SJSA1 (cell line): ENCODE measurements at places on chromosomes 6 and 20. TPM values are rescaled to one million over a fixed set of nuclear protein-coding genes. Genes with fewer than 3 reads are reported as not detected.

GRCh38 chr6:34073540-34073939 is 72.3 kb downstream of the GRM4 start:
- DNase-seq, result no peak

DNA sequence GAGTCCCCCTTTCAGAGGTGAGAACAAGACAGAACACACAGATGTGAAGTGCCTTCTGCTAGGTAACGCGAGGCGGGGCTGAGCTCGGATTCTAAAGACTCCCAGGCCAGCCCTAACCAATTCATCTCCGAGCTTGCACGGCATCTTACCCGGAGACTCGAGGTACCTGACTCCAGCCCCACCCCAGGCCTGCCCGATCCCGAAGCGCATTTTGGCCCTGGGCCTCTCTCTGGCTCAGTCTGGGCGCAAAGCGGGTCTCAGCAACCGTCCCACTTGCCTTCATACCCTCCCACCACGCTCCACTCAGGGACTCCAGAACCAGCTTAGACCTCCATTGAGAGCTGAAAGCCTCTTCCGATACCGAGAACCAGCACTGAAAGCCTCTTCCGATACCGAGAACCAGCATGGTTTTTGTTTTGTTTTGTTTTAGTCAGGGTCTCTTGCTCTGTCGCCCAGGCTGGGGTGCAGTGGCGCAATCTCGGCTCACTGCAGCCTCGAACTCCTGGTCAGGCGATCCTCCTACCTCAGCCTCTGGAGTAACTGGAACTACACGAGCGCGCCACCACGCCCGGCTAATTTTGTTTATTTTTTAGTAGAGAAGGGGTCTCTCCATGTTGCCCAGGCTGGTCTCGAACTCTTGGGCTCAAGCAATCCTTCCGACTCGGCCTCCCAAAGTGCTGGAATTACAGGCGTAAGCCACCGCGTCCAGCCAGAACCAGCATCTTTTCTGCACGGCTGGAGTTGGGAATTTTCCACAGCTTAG is 557 bp upstream of the DYNLRB1 start:
- DNase-seq, result no peak

DNA sequence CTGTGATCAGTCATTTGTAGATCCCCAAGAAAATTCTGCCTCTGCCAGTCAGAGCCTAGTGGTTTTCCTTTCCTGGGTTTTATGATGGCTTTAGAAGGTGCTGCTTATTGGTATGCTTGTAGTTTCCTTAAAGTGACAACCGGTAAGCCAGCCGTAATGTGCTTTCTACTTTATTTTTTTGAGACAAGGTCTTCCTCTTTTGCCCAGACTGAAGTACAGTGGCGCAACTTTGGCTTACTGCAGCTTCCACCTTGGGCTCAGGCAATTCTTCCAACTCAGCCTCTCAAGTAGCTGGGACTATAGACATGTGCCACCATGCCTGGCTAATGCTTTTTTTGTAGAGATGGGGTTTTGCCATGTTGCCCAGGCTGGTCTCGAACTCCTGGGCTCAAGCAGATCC is 23.5 kb downstream of the MCM8 start:
- no peak for DNase-seq

DNA sequence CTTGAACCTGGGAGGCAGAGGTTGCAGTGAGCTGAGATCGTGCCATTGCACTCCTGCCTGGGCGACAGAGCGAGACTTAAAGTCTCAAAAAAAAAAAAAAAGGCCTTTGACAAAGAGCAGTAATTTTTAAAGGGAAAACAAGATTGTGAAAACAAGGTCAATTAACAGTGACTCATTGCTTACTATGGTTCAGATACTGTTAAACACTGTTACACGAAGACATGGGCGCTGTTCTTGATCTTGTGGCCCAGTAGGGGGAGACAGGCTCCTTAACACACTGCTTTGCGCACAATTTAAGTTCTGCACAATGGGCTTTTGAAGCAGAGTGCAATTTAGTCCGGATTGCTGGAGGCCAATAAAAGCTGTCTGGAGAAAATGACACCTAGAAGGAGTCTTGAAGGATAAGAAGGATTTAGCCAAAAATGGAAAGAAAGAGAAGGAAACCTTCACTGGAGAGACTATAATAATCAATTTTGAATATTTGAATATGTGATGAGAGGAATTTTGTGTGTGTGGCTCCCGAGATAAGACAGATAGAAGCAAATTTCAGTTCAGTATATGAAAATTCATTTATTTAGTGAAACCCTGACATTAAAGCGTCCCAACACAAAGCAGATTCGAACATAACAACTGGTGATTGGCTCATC is 6.0 kb upstream of the LATS1 start:
- DNase-seq, result peak; percentile 69

- DNase-seq, result peak; percentile 92
Measured at GRCh38 chr6:4388675-4389074, 253.3 kb upstream of the ECI2 start.

DNA sequence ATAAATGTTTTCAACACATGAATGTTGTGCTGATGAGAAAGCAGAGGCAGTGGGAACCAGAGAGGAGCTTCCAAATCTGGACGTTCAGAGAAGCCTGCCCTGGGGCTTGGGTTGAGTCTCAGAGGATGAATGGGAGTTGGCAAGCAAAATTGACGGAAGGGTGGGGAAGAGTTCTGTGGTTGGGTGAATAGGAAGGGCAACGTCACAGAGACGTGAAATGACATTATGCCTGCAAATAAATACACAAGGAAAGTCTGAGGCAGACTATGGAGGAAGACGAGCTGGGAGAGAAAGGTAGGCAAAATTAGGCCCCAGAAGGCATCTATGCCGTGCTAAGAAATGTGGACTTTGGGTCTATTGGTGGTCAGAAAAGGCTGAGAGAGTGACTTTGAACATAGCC is 25.2 kb upstream of the SGK1 start:
- no peak for DNase-seq

DNA sequence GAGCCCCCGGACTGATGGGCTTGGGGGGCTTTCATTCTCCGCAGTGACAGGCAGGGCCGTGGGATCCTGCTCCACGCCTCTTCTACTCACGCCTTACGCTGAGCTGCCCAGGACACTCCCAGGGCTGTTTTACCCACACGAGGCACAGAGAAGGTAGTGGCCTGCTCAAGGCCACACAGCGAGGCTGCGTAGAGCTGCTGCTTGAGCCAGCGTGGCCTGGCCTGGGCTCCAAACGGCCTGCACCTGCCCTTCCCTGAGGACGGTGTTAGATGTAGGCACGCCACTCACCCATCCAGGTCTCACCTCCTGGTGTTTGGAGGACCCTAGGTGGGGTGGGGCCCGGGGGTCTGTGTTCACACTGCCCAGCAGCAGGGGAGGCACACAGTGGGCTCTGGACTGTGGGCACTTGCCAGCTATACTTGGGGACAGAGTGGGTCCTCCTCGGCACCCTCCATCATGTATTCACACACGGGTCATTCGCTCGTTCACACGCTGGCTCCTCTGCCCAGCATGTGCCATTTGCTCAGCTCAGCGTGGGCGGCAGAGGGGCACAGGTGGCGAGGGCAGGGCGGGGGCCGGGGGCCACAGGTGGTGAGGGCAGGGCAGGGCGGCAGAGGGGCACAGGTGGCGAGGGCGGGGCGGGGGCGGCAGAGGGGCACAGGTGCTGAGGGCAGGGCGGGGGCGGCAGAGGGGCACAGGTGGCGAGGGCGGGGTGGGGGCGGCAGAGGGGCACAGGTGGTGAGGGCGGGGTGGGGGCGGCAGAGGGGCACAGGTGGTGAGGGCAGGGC is 18.4 kb upstream of the RBBP8NL start:
- no peak for DNase-seq

DNA sequence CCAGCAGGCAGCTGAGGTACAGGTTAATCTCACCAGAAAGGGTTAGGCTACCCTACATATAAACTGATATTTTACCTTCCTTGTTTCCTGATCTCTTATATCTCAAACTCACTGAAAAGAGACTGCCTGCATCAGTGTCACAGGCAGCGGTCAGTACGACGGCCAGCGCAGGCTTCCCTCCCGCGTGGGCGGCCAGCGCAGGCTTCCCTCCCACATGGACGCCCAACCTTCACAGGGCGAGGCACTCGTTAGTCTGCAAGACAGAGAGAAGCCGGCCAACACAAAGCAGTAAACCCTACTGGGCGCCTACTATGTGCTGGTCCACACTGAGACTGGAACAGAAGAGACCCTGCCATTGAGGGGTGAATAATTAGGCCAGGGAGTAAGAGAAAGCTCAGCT is 33.0 kb downstream of the TTI1 start:
- DNase-seq, result no peak

DNA sequence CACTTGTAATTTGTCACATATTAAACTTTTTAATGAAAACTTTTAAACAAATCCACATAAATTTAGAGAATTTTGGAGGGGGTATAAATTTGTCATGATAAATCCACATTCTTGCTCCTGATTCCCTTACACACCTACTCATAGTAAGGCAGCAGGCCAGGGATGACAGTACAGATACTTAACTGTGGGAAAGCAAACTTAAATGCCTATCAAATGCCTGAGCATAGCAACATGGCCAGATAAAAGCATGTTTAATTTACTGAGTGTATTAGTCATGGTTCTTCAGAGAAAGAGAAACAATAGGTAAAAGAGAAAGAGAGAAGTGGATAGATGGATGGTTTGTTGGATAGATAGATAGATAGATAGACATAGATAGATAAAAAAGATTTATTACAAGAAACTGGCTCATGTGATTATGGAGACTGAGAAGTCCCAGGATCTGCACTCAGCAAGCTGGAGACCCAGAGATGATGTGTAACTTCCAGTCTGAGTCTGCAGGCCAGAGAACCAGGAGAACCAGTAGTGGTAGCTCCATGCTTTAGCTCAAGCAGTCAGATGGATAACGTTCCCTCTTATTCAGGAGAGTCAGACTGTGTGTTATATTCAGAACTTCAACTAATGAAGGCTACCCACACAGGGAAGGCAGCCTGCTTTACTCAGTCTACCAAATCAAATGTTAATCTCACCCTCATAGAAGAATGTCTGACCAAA is 15.9 kb upstream of the ADGRF1 start:
- no peak for DNase-seq

DNA sequence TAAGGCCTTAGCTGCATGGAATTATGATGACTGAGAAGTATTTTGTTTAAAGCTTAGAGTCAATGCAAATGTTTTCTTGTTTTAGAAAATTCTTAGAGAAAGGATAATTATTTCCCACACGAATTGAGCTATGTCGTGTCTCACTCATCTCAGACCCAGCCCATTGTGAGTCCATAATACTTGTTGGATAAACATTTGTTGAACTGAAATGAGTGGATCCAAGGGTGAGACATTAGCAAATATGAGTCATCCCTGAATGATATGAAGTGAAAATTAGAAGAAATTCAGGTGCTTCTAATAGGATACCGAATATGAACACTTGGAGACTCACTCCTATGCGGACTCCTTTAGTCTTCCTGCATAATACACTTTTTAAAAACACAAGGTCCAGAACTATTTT is 41.6 kb upstream of the ARMC2 start:
- DNase-seq, result no peak

GRCh38 chr20:61905781-61906523 is 159.7 kb downstream of the TAF4 start:
- no peak for DNase-seq

GRCh38 chr6:122752459-122752858 is 27.1 kb upstream of the FABP7 start:
- DNase-seq, result no peak

GRCh38 chr6:12538881-12539357 is 177.6 kb upstream of the PHACTR1 start:
- DNase-seq, result peak; percentile 90

GRCh38 chr20:37142708-37143107 is 36.4 kb upstream of the RPN2 start:
- no peak for DNase-seq

- DNase-seq, result no peak
Measured at GRCh38 chr20:42565235-42565995, 624.3 kb downstream of the PTPRT start.

DNA sequence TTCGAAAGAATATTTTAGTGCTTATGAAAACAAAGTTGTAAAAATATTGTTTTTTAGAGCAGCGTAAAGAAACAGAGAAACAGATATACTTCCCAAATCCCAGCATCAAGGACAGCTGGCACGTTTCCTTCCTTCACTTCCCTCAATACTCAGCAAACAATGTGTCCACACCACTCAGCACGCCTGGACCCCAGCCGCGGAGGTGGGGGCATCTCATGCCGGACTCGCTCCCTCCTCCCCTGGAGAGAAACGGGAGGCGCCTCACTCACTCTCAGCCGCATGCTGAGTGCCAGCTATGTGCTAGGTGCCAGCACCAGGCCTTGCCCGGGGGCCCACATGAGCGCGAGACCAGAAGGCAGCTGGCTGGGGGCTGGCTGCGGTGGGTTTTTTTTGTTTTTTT is 34.7 kb downstream of the SLC2A4RG start:
- peak; percentile 37 for DNase-seq

DNA sequence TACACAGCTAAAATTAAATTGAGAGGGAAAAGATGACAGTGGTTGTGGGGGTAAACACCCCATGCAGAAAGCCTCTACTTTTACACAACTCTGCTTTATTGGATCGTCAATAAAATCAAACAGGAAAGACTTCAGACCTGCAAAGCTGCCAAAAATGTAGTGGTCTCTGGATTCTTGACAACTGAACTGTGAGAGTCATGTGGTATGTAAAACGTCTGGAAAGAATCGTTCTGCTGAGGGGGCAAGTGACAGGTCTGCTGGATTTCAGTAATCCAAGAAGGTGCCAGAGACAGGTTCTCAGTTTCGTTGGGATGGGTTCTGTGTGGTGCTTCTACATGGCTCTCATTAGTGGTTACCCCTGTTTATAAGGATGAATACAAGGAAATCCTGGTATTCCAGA is 63.3 kb downstream of the TSPYL4 start:
- DNase-seq, result no peak

GRCh38 chr20:1851396-1851795 is 43.8 kb upstream of the SIRPA start:
- DNase-seq, result no peak

- no peak for DNase-seq
Measured at GRCh38 chr6:133418108-133418507, 177.0 kb downstream of the EYA4 start.

GRCh38 chr20:13493143-13493542 is 145.6 kb downstream of the TASP1 start:
- DNase-seq, result no peak

DNA sequence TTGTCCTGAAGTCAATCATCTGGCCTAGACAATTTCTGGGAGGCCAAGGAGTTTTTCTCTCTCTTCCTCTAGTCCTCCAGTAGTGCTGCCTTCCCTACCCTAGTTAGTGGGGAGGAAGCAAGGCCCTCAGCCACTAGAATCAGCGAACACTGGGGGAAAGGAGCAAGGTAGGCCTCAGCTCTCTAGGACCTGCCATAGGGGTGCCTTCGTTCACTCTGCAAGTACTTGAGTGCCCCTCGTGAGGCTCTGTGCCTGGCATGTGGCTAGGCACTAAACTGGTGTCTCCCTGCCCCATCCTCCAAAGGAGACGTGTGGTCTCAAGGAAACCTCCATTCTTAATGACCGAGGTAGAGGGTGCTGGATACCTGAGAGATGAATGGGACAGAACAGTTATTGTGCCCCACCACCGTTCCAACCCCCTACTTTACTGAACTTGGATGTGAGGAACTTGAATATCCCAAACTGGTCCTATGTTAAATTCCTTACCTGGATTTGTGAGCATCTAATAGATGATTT is 1.1 kb downstream of the DEF6 start:
- DNase-seq, result no peak

GRCh38 chr6:46412662-46413061 is 78.6 kb downstream of the RCAN2 start:
- DNase-seq, result no peak

MAFB gene
- total RNA-seq, result not detected in 2 replicates

SLC35F1 gene
- 0.05 TPM in 1 of 2 replicates, not detected in the other for total RNA-seq

NEURL2 gene
- 1.9 and 2.7 TPM in 2 replicates for total RNA-seq

APOM gene
- total RNA-seq, result 0.75 and 1.1 TPM in 2 replicates

SLC26A8 gene
- total RNA-seq, result not detected in 2 replicates

E2F3 gene
- total RNA-seq, result 7.5 and 11.1 TPM in 2 replicates

ZNF311 gene
- total RNA-seq, result not detected in 2 replicates
